ENCODE measurements at places on chromosomes 4 and X.

DNA sequence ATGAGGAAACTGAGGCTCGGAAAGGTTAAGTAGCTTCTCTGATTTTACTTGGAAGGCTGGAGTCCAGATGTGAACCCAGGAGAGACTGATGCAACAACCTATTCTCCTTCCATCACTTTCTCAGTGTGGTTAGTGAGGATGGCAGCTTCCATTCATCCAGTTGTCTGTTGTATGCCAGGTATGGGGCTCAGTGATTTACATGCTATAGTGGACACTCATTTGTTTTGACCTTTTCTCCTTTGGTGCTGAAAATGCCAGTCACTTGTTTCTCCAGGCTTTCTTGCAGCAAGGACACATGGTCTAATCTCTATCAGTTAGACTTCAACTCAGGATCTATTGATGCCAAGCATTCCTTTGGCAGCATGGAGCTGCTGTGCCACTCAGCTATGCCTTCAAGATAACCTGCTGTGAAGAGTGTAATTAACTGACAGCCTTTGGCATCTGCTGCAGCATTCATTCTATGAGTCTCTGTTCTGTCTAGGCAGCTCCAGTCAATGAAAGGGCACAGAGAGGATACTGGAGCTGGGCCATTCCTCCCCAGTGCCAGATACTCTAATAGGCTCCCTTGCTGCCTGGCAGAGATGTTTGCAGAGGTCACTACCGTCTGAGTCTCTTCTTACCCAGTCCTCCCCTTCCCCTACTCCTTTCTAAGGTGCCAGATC is 11.0 kb upstream of the CWH43 start:
- DNase-seq: no peak

GRCh38 chrX:72351606-72352334 is 46.1 kb upstream of the CITED1 start:
- no peak for DNase-seq

DNA sequence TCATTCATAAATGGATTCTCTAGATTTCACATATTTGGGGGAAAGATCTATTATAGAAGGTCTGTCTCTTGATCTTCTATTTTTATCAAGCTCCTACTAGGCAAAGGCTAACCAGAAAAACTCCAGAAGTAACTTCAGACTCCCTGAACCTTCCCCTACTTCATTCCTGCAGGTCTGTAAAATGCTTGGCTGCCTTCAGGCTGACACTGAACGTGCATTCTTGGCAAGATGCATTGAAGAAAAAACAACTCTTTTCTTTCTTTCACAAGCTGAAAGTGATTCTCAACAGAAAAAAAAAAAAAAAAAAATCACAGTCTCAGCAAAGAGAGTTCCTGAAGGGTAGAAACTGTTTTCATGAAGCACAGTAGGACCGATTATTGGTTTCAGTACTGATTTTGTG is 12.7 kb downstream of the OPHN1 start:
- DNase-seq: no peak

- DNase-seq: no peak
These were observed 44.3 kb downstream of the NELFA start for GRCh38 chr4:1964443-1964842.

DNA sequence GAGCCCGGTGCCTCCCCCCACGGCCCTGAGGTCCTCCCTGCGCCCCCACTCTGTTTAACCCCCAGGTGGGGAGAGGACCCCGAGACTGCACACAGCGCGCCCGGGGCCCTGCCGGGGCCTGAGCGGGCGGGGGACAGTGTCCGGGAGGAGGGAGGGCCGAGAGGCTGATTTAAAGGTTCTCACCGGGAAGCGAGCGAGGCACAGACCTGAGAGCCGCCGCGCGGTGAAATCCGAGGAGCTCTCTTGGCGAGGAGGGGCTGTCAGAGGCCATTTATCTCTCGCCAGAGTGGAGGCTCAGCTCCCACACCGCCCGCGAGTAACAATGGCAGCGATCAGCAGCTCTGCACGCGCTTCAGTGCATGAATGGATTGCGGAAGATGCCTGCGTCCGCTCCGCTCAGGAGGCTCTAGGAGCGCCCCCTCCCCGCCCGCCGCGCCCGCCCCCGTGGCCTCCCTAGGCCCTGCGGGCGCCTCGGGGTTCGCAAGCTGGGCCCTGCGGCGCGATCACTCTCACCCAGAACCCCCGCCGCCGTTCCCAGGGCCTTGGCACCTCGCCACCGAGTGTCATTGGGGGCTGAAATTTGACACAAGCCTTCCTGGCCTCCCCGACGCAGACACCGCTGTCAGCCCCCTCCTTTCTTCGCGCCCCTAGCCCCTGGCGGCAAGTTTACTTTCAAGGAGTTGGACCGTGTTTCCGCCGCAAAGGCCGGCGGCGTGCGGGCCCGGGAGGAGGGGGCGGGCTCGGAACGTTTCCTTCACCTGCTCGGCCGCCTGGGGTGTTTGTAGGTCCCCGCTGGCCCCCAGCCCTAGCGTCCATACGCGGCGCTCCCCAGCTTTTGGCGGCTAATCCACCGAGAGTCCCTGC is 48.7 kb upstream of the BCOR start:
- DNase-seq: no peak

- no peak for DNase-seq
These were observed 53.1 kb downstream of the EFNB1 start for GRCh38 chrX:68881911-68882310.

GRCh38 chr4:35463251-35463952 is 780.9 kb downstream of the ARAP2 start:
- no peak for DNase-seq

DNA sequence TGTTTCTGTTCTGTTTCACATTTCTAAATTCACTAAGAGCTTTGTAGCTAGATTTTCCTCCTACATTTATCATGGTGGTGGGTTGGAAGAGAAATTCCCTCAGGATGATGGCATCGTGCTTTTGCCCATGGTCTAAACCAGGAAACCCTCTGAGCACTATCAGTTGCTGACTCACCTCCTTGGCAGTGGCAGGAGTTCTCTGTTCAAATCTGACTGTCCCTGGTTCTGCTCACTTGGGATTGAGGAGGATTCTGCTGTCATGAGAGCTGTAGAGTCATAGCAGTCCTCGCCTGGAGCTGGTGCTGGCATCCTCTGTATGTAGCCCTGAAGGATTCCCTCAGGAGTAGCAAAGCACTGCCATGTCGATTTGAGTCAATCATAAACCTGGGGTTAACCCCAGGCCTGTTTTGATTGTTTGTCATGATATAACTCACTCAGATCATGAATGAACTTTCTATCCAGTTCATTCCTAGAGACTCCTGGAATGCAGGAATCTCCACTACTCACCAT is 9.4 kb downstream of the TEX13A start:
- no peak for DNase-seq

DNA sequence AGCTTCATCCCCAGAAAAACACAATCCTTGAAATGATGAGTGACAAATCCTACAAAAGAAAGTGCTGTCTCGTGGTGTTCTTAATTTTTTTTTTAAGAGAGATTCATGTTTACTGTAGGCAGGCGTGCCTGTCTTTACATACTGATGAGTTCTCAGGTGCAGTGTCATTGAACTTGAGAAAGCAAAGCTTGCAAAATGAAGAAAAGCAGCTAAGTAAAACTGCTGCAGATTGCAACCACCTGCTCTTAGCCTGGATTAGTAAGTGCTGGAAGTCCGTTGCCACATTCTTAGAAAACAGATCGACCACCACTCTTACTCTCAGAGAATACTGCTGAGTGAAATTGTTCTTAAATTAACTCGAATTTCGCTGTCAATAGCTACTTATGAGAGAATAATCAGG is 854.6 kb downstream of the TRIML1 start:
- DNase-seq: no peak

DNA sequence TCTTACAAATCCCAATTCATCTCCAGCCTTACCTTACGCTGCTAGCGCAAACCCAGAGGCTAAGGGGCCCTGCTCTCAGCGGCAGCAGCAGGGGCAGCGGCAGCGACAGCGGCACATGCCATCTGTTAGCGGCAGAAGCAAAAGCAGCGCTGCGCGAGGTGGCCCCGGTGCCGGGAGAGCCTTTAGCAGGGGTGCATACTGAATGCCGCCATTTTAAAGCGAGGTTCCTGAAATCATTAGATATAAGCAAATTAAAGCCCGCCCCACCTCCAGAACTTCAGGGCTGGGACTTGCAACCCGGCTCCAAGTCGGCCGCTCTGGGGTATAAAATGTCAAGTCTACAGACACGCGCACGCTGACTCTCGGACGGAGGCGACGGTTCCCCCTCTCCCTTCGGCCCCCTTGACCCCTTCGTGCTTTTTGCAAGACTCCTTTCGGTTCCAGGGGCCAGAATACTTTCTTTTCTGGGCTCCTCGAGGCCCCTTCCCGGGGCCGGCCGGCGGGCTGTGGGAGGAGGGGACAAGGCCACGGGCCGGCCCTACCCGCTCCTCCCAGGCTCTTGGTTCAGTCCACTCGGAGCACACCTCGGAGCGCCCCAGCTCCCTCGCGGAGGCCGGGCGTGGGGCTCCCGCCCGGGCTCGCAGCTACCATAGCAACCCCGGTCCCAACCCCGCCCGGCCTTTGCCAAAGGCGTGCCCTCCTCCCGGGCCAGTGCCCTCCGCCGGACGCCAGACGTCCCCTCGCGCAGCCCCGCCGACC is at the start of gene MBNL3:
MBNL3 (minus strand) TSS at position 220 of the 759 bp plus-strand sequence. CDS start 49,427 bp downstream, outside the sequence.
- peak; percentile 6 for DNase-seq

DNA sequence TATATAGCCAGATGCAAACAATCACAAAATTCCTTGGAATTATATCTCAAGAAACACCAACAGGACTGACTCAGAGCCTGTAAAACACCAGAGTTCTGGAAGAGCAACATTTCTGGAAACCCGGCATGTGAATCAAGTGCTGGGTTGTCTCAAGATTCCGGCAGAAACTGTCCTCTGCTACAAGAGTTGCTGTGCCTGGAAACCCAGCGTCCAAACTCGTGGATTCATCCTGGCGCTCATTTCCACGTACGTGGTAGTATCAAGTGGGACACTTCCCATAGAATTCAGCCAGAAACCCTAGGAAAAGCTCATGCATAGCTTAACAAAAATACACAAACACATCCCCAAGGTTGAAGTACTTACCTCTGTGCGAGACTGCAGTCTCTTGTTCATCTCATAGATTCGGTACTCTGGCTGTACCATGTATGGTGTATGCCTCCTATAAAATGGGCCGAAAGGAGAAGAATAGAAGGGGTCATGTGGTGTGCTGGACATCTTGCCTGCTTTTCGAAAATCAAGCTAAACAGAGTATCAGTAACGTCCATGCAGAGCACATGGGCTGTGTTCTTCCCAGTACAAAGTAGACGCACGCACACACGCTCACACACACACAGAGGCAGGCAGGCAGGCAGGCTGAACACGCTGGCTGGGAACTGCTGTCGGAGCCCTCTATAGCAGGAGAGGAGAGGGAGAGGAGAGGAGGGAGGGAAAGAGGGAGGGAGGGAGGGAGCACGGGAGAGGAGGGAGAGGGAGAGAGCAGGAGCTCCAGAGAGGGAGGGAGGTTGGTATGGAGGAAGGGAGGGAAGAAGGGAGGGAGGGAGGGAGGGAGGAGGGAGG is at the start of gene LDB2:
LDB2 (minus strand) TSS at position 655 of the 837 bp plus-strand sequence.
- DNase-seq: no peak

DNA sequence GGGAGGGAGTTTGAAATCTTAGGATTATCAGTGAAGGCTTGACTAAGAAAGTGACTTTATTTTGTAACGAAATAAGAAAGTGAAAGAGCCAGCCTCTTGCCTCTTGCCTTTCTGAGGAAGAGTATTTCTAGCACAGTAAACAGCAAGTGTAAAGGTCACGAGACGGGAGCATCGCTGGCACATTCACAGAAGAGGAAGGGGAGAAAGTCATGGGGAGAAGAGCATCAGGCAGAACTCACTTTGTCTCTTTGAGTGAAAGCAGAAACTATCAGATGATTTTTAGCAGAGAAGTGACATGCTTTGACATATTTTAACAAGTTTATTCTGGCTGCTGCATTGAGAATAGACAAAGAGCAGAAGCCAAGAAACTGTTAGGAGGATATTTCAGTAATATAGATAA is 313.8 kb downstream of the CAMK2D start:
- no peak for DNase-seq

- DNase-seq: no peak
These were observed 29.3 kb downstream of the ZNF827 start for GRCh38 chr4:145909281-145909715.

DNA sequence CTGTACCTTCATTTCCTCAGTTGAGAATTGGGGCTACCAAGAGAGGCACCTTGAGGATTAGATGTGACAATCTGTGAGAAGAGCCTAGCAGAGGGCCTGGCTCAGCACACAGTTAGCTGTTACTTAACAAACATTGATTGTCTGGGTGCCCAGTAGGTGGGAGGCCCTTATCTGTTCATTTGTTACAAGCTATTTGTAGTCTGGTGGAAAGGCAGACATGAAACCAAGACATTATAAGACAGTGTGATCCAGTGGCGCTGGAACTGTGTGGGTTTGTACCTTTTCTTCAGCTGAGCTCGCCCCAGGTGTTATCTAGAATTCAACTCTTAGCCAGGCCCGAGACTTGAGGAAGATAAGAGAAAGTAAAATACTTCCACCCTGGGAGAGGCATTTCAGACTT is 16.9 kb downstream of the AKAP4 start:
- no peak for DNase-seq

- no peak for DNase-seq
These were observed 128.7 kb downstream of the CCNB3 start for GRCh38 chrX:50333308-50333707.

DNA sequence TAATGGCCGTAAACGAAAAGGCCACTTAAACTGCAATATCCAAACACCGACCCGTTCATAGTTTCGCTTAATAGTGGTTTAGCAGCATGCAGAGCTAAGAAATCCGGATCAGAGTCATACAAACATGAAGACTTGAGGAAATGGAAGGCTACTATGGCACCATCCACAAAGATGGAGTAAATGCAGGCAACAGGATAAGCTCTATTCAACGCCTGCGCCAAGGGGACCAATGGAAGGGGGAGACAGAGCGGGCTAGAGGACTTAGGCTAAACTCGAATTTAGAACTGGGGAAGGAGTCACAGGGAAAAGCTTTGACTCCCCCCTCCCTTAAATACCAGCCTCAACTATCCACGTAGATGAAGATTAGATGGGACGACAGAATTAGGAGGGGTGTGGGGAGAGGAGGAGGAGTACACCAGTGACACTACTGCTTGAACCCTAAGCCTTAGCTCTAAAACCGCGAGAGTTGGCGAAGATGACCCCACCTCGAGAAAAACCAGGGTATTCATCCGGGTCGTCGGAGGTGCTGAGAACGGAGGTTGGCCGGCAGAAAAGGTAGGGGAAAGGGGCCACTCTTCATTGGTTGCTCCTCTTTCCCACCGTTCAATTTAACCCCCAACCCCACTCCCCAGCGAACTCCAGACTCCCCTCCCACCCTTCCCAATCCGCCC is 3.5 kb downstream of the HUWE1 start:
- no peak for DNase-seq

DNA sequence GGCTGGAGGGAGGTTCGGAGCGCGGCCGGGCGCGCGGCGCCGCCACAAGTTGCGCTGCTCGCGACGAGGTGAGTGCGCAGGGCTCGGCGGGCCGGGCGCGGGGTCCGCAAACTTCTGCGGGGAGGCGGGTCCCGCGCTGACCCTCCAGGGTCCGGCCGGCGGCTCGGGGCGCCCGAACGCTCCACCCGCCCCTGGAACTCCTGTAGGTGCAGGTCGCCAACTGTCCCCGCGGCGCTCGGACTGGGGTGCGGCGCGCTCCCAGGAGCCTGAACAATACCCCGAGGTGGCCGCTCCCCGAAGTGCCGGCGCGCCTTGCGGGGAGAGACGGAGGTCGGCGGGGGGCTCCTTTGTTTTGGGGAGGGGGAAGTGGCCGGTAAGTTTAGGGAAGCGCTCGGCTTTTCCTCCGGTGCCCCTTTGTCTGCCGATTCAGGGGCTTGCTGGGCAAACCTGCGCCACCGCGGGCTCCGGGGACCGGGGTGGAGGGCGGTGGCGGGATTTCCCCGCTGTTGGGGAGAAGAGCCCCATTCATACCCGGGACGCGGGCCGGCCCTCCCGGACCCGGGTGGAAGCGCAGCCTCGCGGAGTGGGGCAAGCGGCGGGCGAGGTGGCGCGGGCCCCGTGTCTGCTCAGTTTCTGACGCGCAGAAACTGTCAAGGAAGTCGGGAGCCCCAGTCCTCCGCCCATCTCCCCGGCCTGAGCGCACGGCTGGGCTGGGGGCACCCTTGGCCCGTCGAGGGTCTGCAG is 694 bp downstream of the TBL1X start:
- no peak for DNase-seq

Data from activated naive CD8-positive, alpha-beta T cell treated with anti-CD3 and anti-CD28 coated beads, Interleukin-2, amount 50 U/mL, for 16 hours (primary cell).